Chondrocyte (in vitro differentiated cells): ENCODE measurements at places on chromosomes 13 and 19.

- no peak for DNase-seq
Measured at GRCh38 chr19:46904114-46905060, 43.6 kb downstream of the ARHGAP35 start.

- DNase-seq, result no peak
Measured at GRCh38 chr13:77874406-77874805, 44.2 kb downstream of the EDNRB start.

DNA sequence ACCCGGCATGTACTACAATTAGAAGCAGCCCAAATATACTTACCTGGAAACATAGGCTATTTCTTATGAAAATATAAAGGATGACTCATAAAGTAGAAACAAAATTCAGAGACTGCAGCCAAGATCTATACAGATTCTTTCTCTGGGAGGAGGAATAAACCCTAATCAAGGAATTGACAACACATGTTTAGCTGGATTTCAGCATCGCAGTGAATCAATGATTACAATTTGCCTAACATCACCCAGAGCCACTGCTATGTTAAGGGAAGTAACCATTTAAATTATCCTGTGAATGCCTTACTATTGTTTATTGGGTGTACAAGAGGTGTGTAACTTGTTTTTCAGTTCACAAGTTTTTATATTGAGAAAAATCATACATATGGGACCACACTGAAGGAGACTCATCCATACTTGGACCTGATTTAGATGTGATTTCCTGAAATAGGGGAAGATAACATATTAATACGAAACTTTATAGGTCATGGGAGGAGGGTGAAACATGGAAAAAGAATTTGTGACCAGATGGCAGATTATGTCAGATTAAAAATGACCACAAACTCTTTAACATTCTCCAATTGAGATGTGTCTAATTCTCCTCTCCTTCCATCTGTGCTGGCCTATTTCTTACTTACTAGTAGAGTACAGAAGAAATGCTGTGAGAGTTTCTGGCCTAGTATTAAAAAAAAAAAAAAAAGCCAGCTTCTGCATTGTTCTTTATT is 1168.4 kb downstream of the SLITRK1 start:
- DNase-seq, result no peak

GRCh38 chr19:1512671-1513498 is at the start of gene ADAMTSL5:
Gene ADAMTSL5, minus strand, starts transcription at chr19:1513019. Its CDS starts 2,076 bp downstream, at chr19:1510943.
- DNase-seq, result no peak
